ENCODE measurements at places on chromosomes 3 and 15.
A peak's percentile ranks its signal among the peaks of the same experiment; 100 is the strongest.

- no peak for DNase-seq
These were observed 68.4 kb upstream of the HACD2 start for GRCh38 chr3:123653221-123653682.

DNA sequence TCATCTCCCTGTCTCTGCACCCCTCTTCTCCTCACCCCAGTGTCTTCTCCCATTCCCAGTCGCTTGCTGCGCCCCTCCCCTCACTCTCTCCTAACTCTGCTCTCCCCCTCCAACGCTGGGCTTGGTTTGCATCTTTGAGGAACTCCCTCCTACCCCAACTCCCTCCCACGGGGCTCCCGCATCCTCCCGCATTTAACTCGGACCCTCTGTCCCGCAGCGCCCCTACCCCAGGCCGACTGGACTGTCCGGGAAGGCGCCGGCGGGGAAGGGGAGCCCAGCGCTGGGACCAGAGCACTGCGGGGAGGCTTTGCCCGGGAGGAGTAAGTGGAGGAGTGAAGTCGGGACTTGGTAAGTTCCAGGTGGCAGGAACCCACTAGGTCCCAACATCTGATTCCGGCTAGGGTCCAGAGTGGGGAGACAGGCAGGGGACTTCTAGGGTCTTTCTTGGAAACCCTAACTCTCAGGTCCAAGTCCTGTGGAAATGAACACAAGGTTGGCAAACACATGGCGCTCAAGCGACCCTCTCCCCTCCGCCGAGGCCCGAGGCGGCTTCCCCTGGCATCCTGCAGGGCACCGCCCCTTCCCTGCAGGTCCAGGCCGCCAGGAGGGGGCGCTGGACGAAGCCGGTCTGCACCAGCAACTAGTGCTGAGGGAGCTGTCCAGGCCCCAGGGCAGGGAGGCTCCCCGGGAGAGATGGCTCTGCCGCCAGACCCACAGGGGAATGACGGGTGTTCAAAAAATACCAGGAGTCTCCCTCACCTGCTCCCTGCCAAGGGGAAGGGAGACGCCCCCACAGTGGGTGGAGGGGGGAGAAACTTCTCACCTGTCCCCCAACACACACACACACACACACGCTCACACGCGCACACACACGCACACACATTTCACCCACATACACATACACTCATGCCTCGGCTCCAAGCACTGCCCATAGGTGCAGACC lies 53.2 kb downstream of the LHFPL4 start:
- DNase-seq = no peak

- DNase-seq = no peak
These were observed 355.2 kb downstream of the FOXP1 start for GRCh38 chr3:71228156-71228866.

DNA sequence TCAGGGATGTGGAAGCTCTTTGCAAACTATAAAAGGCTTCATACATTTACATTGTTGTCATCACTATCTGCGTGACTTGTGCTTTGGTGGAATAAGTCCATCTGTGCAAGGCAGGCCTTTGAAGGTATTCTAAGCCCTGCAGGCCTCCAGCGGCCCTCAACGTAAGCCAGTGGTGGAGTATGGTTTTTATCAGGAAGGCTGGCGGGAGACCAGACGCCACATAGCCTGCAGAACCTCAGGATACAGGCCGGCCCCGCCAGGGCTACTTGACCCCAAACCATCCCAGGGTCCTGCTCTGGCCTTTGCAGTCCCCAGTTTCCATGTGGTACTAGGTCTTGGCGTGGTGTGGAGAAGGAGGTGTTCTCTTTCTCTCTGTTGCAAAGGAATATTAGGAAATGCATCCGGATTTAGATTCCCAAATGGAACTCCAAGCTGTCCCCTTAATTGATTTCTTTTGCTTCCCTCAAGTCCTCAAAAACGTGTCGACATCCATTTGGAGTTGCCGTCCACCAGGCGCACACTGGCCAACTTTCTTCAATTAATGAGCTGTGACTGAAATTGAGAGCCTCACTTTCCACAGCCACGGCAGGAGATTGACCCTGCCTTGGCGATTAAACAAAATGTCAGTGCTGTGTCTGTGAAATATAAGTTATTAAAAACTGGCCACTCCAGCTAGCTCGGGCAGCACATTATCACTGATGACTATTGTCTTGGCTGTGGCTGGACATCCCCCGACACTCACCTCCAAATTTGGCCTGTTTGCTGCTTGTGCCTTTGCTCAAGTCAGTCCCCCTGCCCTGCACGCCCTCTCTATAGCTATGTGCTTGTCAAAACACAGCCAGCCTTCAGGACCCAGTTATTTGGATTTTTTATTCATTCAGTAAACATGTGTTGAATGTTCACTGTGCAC lies 239.8 kb upstream of the TLE3 start:
- DNase-seq = no peak

DNA sequence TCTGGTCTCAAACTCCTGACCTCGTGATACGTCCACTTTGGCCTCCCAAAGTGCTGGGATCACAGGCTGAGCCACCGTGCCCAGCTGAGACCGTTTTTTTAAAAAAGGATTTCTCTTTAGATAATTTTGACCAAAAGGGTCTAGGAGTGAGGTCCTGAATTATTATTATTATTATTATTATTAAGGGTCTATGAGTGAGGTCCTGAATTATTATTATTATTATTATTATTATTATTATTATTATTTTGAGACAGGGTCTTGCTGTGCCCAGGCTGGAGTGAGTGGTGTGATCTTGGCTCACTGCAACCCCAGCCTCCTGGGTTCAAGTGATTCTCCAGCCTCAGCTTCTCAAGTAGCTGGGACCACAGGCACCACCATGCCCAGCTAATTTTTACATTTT lies 20.6 kb upstream of the ARID3B start:
- DNase-seq = no peak

- no peak for DNase-seq
These were observed 165.0 kb downstream of the RSL24D1 start for GRCh38 chr15:55031727-55032126.

- no peak for DNase-seq
These were observed 48.7 kb downstream of the BSN start for GRCh38 chr3:49602877-49603411.

GRCh38 chr3:57927916-57928315 lies 80.3 kb upstream of the FLNB start:
- no peak for DNase-seq

GRCh38 chr3:55607844-55608243 lies 120.7 kb upstream of the WNT5A start:
- no peak for DNase-seq

DNA sequence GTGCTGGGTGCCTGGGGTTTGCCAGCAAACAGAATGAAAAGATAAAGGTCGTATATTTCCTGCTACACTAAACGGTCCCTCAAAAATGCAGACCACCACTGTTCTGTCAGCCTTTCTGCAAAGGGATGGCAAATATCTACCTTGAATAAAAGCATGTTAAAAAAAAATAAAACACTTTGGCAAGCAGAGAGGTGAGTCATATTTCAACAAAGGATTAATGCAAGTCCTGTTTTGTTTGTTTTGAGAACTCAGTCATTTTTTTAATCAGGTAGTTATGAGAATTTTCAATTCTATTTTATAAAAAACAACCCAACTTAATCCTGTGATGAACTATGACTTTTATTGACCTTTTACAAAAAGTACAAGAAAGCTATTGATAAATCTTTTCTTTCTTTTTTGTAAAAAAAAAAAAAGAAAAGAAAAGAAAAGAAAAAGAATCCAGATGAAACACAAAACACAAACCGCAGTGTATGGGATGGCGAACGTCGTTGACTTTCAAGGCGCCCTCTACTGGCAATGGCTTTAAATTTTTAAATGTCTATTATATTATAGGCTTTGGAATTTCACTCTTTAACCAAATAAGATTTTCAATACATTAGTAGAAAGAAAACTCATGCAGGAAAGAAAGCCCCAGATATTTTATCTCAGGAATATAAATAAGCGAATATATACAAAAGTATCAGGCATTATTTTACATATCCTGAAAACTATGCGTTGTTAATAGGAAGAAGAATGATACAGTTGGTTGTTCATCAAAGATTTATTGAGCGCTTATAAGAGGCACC lies 87.8 kb downstream of the NCEH1 start:
- DNase-seq = no peak

DNA sequence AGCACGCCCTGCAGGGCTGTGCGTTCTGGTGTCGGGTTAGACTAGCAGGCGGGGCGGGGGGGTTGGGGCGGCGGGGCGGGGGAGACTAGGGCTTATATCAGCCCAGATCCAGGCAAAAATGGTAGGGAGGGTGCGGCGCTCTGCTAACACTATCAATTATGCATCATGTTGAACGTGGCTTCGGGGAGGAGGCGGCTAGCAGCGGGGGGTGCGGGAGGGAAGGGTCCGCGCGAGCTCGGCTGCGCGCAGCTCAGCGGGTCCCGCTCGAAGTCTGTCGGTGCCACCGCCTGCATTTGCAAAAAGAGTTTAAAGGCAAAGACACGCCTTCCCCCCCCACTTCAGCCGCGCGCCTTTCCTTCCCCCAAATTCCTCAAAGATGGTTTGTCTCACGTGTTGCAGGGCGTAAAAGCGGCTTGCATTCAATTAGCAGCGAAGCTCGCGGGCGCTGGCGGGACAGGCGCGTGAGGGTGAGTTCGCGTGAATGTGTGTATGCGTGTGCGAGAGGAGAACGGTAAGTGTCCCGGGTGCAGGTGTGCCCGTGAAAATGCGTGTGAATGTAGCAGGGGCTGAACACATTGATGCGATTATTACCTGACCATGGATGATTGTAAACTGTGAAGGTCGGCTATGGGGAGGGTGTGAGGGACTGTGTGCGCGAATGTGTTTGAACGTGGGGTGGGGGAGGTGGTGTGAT lies at the start of gene ISLR2:
Gene ISLR2 (plus strand): TSS at position 432 of the 694 bp plus-strand sequence. CDS start 2,169 bp downstream, outside the sequence.
- no peak for DNase-seq

DNA sequence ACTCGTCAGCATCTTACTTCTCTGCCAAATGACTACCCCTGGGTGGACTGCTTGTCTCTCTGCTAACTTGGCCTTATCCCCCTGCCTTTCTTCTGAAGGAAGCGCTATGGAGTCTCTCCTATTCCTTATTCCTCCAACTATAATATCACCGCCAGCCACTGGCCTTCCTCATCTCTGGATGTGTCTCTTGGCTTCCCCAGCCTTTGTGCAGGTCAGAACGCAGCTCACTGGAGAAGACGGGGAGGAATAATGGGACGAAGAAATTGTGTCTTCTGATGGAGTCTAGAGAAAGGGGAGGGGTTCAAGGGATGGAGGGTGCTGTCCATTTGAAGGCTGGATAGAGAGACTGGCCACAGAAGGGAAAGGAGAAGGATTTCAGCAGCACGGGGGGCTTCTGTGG lies 16.9 kb downstream of the ITGA11 start:
- DNase-seq = no peak

GRCh38 chr3:197491923-197492664 lies 63.7 kb downstream of the BDH1 start:
- no peak for DNase-seq

DNA sequence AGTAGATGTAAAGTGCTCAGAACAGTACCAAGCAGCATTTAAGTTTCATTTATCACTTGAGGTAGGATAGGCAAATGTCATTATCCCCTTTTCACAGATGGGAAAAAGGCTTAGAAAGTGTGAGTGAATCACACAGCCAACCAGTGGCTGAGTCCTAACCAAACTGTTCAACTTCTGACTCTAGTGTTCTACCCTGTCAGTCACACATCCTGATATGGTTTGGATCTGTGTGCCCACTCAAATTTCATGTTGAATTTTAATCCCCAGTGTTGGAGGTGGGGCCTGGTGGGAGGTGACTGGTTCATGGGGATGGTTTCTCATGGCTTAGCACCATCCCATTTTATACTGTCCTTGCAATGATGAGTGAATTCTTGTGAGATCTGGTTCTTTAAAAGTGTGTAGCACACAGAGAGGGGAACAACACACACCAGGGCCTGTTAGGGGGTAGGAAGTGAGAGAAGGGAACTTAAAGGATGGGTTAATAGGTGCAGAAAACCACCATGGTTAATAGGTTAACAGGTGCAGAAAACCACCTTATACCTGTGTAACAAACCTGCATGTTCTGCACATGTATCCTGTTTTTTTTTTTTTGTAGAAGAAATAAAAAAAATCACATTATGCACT lies 304.7 kb downstream of the SUCLG2 start:
- no peak for DNase-seq

DNA sequence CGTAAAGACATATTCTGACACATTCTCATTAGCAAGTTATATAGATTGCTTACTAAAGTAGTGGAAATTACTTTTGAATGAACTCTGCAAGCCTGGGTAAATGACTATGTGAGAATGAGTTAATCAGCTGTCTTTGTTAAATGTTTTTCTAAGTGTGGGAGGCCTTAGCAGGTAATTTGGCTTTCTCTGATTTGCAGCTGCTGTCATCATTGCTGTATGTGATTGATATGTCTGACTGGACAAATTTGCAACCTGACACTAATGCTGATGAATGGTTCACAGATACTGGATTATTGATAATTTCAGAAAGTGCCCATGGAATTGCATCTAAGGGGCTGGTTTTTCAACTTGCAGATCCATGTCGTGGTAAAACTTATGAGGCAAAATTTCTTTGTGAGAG lies 372.2 kb upstream of the SGO1 start:
- DNase-seq = no peak

GRCh38 chr15:76312540-76313174 lies 1.4 kb upstream of the ETFA start:
- no peak for DNase-seq

DNA sequence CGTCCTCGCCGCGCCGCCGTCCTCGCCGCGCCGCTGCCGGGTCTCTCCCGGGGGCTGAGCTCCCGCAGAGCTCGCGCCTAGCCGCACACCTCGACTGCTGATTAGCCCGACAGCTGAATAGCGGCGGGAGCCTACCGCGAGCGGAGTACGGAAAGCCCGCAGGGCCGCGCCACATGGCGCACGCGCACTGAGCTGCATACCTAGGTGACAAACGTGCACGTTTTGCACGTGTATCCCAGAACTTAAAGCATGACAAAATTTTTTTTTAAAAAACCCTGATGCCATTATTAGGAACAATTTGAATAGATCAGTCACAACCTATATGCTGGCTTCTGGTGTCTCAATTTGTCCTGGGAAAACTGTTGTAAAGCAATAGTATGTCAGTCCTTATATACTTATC lies at the start of gene GOLGA8A:
Gene GOLGA8A (minus strand): TSS at position 122 of the 400 bp plus-strand sequence. CDS start 48,117 bp downstream, outside the sequence.
- DNase-seq = peak; percentile 79

Data from NCI-H774 (cell line).